Stimulated activated CD4-positive, alpha-beta T cell treated with anti-CD3 and anti-CD28 coated beads, TNF-alpha, amount 100 ng/mL, for 24 hours (primary cell): ENCODE measurements at places on chromosomes 5 and 9.

GRCh38 chr9:96612105-96612965 is 7.3 kb downstream of the CDC14B start:
- no peak for DNase-seq

DNA sequence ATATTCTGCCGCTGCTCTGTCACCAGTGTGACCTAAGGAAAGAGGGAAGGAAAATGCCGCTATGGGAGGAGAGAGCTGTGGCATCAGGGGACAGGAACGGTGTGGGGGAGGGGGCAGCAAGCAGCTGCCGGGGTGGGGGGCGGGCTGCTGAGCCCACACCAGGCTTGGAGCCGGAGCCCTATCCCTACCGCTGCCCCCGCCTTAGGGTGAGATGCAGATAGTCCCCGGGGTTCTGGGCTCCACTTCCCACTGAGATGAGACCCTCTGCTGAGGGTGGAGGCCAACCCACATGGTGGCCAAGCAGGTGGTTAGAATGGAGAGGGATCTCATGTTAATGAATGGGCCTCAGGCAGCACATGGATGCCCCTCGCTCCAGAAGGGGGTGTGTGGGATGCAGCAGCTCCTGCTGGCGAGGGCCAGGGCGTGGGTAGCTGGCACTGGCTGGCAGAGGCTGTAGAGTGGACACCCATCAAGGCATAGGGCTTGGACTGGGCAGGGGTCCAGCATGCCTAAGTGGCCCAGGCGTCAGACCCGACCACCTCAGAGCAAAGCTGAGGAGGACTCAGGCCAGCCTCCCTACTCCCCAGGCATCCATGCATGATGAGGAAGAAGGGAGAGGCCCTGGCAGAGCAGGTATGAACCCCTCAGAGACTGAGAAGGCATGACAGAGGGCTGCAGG is 131.5 kb downstream of the ZNF354C start:
- no peak for DNase-seq

DNA sequence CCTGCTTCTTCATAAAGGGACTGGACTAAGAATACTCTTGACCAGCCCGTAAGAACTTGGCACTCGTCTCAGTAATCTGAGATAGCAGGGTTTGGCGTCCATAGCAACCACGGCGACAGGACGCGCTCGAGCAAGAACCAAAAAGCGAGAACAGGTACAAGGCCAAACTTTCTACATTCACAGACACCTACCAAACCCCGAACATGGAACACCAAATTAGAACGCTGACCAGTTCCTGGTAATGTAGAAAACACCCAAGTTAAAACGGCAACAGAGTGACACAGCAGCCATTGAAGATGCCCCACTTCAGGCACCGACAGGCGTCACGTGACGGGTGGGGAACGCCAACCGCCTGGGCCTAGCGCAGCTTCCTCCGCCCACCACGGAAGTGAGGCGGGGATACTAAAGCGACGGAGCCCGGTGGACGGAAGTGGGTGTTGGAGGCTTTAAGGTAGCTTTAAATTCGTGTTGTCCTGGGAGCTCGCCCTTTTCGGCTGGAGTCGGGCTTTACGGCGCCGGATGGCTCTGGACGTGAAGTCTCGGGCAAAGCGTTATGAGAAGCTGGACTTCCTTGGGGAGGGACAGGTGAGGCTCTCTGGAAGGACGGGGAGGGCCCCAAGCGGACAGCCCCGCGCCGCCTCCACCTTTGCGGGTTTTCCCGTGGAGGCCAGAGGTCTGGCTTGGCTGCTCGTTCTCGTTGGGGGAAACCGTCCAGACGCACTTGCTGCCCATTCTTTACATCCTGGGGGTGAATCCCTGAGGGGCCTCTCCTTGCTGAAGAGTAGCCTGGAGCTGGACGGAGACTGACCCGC is at the start of gene CDK7:
Gene CDK7, plus strand, starts transcription at position 430 of the 812 bp plus-strand sequence. Its CDS starts 90 bp downstream, at position 520.
- DNase-seq: peak; percentile 85

DNA sequence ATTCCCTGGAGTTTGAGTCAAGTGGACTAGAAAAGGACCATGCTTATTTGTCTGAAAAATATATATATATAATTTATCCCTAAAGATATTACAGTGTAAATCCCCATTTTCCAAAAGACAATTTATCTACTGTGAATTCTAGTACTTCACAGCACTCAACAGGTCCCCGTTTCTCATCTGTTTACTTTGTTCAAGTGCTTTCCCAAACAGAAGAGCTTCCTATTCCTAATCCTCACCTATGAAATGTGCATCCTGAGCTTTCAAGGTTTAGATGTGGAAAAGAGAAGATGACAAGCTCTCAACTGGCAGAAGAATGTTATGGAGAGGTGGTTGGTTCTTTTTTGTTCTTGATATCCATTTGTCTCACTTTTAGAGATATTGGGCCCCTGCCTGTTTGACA is 401.6 kb upstream of the ZNF608 start:
- no peak for DNase-seq

GRCh38 chr5:107501965-107502675 is 168.6 kb downstream of the EFNA5 start:
- no peak for DNase-seq

DNA sequence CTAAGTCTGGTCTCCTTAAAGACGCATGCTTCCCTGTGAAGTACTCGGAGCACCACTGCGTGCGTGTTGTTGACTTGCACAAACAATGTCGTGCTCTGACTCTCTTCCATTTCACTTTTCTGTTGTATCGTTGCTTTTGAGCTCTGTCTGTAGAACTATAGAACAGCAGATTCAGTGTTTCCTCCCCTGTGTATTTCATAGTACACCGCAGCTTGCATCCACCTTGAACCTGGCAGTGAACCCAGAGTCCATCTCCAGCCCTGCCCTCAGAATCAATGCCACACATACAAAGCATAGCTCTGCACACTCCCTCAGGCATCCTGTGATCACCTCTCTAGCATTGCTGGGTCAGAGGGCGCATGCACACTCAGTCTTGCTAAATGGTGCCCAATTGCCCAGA is 37.2 kb upstream of the ADAMTS2 start:
- no peak for DNase-seq

GRCh38 chr5:168976311-168976970 is 324.5 kb downstream of the SLIT3 start:
- DNase-seq: no peak

GRCh38 chr5:142957528-142957927 is 187.4 kb downstream of the ARHGAP26 start:
- DNase-seq: no peak

DNA sequence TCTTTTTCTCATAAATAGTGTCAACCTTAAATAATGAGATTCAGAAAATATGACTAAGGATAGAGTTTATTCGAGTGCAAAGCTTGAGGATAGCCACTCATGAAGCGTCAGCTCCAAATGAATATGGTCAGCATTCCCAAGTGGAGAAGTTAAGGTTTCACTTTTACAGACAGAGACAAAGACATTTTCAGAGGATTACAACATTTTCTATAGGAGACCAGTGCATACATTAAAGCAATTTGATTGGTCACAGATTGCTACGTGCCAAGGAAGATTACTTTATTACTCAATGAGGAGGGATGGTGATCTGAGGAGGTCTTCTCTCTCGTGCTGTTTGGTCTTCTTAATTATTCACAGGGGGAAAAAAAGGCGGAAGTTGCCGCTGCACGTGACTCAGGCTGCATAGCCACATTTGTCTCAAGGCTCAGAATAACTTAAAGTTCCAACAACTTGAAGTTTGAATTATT is 60.1 kb upstream of the SPATA31C2 start:
- DNase-seq: no peak

GRCh38 chr9:459491-460444 is 245.1 kb downstream of the DOCK8 start:
- DNase-seq: no peak

DNA sequence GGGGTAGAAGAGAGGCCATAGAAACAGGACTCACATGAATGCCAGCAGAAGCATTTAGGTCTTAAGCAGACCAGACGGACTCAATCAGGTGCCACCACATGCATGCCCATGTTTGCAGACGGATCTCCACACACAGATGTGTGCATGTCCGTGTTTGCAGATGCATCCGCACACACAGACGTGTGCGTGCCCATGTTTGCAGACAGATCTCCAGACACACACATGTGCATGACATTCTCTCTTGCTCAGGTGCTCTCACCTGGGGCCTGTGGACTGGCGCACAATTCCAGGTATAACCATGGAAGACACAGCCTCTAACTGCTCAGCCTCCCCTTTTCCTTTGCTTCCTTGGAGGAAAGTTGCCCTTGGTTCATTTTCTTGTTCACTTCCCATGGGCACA is 148.3 kb downstream of the CACNA1B start:
- DNase-seq: no peak

DNA sequence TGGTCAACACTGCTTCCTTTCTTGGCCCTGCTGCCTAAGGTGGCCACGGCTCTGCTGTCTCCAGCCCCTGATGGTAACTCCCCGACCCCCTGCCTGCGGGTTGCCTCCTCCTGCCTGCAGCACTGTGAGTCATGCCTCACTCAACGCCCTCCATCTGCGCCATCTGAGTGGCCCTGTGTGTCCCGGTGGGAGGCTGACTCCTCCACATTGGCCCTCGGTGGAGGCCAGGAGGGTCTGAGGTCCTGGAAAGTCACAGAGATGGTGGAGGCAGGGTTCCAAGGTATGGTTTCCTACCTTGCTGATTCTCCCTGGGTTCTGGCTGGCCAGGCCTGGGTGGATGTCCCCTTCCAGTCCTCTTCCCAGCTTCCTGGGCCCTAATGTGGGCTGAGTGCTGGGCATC is 64.5 kb upstream of the ADAMTS2 start:
- DNase-seq: no peak
